ENCODE measurements at places on chromosomes 5 and 9.

- DNase-seq: no peak
Measured at GRCh38 chr5:137273511-137273910, 225.6 kb downstream of the SPOCK1 start.

DNA sequence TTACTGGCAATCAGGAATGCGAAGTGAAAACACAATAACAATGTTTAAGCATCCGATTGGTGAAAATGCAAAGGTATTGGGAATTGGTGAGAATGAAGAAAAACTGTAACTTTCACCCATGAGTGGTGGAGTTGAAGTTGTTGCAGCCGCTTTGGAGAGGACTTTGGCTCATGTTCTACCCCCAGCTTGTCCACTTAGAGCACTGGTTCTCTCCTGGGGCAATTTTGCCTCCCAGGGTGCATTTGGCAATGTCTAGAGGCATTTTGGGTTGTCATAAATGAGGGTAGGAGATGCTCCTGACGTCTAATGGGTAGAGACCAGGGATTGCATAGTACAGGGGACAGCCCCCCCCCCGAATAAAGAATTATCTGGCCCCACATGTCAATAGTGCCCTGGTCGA is 46.2 kb downstream of the ANKRD33B start:
- no peak for DNase-seq

GRCh38 chr5:37831821-37832534 is 7.9 kb downstream of the GDNF start:
- no peak for DNase-seq

- DNase-seq: no peak
Measured at GRCh38 chr9:133629221-133630110, 6.7 kb upstream of the DBH start.

DNA sequence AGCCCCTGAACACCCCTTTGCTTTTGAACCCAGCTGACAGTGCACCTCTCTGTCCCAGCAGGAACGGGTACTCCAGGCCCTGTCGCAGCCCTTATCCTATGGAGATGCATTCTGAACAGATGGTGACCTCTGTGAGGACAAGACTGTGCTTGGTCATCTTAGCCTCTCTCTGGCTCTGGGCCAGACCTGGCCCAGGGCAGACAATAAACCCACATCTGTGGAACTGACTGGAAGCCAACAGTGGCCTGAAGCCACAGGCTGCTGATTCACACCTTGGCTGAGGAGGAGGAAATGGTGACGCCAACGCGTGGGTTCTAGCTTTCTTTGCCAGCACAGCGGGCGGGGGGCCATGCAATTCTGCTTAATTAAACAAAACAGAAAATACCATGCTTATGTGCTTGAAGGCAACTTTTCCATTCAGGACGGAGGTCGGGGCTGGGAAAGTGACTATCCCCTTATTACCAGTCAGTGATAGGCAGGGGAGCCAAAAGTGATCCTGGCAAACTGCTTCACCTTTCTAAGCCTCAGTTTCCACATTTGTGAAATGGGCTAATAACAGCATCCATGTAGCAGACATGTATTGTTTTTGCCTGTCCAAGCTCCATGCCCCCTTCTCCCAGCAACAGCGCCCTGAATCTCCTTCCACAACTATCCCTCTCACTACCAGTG is 10.8 kb downstream of the SH3PXD2B start:
- DNase-seq: no peak

DNA sequence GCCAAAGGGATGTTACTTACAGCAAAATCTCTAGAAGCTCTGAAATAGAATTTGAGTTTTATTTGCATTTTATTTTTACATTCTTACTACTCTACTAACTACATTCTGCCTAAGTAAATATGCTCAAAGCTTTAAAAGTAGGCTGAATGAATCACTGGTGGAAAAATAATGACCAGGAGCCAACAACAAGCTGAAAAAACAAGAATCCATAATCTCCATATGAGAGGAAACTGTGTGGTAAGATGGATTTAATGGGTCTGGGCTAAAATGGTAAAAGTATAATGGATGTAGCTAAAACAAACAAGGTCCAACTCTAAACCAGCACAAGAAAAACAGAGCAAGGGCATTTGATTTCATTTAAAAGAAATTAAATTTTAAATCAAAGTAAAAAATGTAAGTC is 525.8 kb upstream of the FTMT start:
- DNase-seq: no peak

DNA sequence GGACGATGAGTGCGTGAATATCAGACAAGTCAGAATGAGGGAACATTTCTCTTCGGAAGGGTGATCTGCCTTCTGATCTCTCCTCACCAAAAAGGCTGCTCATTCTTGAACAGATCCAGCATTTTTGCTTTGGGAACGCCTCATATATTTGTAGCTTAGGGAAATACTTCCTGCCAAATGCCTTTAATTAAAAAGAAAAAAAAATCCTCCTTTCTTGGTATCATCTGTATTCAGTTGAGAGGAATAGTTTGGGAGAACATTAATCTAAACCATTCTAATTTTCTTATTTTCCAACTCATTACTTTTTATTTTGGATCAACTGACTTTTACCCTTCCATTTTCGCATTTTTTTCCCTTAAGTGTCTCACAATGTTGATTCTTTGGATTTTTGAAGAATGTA is 163.4 kb downstream of the SNX18 start:
- DNase-seq: no peak

GRCh38 chr5:166595274-166595951 is 1696.0 kb upstream of the WWC1 start:
- no peak for DNase-seq

GRCh38 chr5:82986404-82986803 is 90.8 kb downstream of the TMEM167A start:
- DNase-seq: no peak

DNA sequence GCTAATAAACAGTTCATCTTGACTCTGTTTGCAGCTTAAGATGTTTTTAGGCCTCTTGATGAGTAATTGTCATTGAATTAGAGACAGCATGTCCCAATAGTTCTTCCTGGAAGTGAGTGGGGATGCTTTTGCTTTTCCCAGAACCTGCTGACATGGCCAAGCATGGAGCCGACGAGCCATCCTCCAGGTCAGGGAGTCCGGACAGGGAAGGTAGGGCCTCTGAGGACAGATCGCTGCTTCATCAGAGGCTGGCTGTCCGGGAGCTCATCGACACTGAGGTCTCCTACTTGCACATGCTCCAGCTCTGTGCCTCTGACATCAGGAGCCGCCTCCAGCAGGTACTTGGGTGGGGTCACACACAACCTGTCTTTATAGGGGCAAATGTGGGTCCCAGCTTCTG is 16.3 kb downstream of the ARHGEF37 start:
- no peak for DNase-seq

DNA sequence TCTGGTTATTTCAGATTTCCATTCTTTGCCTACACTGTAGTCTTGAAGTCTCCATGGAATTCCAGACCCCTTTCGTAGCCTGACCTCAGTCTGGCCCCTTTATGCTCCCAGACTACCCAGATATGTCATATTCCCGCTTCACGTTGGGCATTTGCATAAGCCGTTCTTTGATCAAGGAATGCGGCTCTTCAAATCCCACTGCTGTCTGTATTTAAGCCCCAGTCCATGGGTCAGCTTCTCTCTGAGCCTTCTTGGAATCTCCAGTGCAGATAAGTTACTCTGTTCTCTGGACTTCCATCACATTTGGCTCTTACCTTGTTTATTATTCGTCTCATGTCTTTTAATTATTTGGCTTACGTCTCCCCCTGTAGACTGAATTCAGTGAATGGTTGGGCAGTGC is 97.4 kb downstream of the PARP8 start:
- DNase-seq: no peak

- DNase-seq: peak; percentile 40
Measured at GRCh38 chr9:121992571-121993212, 100.4 kb downstream of the TTLL11 start.

DNA sequence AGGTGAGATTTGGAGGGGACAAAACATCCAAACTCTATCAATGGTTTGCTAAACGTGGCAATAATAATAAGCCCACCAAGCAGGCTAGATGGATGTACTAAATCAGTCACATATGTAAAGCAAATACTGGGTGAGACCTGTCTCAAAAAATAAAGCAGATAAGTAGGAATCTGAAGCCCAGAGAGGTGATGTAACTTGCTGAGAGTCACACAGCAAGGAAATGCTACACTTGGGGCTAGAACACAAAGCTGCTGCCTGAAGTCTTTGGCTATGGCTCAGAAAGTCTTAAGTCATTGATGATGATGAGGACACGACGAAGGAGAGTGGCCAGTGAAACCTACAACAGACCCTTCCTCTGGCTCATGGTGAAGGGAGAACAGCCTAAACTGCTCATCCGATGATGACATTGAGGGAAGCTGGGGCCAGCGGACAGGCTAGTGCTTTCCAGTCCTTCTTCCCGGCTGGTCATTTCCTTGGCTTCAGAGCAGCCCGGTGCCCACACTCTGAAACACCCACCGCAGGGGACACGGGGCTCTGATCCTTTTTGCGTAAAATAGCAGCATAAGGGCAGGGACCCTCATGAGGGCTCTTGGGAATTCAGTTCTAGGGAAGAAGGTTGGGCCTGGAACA is 14.1 kb downstream of the DUSP1 start:
- DNase-seq: no peak

DNA sequence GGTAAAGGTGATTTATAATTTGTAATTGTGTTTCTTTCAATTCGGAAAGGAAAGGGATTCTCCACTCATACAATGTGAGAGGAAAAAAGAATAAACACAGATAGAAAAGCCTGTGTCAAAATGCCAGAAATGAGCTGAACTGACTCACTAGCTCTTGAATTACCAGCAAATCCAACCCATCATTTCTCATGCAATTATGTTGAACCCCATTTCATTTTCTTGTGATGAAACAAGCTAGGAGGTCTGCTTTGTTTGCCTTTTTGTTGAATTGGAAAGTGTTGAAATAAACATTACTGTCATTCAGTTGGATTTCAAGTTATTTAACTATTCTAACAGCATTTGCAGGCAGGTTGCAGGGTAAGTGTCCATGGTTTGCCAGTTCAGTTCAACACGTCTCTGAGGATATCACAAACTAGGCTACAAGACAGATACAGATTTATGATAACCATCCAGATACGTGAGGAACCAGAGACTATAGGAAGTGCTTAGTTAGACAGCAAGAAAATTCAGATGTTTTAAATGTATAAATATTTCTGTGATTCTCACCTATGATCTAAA is 547.2 kb downstream of the MAT2B start:
- no peak for DNase-seq

DNA sequence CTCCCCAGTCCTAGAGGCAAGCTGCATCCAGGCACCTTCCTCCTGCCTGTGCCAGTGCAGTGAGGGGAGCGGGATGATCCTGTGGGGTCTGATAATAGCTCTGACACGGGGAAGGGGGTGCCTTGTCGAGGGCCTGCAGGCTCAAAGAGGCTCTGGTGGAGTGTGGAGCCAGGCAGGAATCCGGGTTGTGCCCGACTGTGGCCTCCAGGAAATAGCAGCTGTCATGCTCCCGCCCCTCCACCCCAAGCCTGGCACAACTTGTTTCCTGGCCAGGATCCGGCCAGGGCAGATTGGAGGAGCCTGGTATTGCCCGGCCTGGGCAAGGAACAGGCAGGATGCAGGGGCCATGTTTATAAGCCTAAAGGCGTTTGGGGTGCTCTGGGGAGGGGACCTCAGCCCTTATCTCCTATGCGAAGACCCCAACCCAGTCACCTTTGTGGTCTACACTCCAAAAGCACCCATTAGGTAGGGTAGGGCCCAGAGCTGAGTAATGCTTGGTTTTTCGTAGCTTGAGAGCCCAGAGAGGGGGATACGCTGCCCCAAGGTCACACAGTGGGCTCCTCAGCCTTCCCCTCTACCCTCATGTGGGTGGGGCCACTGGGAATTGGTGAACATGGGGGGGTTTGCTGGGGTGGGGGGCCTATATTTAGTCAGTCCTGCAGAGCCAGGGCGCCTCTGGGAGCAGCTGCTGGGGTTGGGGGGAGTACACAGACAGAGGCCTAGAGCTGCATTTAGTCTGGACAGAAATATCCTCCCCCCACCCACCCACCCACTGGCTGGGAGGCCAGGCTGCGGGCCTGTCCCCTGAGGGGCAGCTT is 12.2 kb downstream of the CXXC5 start:
- no peak for DNase-seq

- no peak for DNase-seq
Measured at GRCh38 chr5:65482296-65482735, 596 bp upstream of the ADAMTS6 start.

GRCh38 chr9:98247831-98248657 is 7.4 kb downstream of the TBC1D2 start:
- DNase-seq: no peak

- DNase-seq: no peak
Measured at GRCh38 chr9:104780796-104781395, 17.0 kb downstream of the NIPSNAP3B start.

- DNase-seq: no peak
Measured at GRCh38 chr5:55037046-55037771, 13.2 kb downstream of the GZMK start.

- DNase-seq: peak; percentile 72
Measured at GRCh38 chr5:150350524-150351344, 6.8 kb upstream of the TCOF1 start.

DNA sequence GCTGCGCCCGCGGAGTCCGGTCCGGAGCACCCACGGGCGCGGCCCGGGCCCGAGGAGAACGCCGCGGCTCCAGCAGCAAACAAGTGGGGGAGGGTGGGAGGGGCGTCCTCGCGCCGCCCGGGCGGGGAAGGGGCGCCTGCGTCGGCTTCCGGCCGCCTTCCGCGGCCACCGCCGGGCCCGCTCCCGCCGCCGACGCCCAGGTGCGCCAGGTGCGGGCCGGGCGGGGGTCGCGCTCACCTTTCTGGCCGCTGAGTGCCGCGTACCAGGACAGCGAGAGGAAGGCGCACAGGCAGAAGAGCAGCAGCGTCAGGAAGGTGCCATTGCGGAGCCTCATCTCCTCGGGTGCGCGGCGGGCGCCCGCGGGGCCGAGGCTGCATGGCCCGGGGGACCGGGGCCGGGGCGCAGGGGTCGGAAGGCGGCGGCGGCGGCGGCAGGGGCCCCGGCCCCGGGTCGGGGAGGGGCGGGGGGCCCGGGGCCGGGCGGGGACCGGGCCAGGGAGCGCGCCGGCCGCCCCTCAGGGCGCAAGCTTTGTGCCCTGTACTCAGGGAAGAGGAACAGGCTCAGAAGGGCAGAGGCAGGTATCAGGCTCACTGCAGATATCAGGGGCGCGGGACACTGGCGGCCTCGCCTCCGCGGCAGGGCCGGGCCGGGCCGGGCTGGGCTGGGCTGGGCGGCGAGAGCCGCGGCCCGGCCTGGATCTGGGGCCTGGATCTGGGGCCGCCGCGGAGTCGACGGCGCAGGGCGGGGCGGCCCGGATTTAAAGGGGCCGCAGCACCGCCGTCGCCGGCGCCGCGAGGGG is at the start of gene MGAT4B:
Gene MGAT4B, minus strand, starts transcription at position 617 of the 799 bp plus-strand sequence. Its CDS starts 283 bp downstream, at position 334.
- DNase-seq: peak; percentile 50

DNA sequence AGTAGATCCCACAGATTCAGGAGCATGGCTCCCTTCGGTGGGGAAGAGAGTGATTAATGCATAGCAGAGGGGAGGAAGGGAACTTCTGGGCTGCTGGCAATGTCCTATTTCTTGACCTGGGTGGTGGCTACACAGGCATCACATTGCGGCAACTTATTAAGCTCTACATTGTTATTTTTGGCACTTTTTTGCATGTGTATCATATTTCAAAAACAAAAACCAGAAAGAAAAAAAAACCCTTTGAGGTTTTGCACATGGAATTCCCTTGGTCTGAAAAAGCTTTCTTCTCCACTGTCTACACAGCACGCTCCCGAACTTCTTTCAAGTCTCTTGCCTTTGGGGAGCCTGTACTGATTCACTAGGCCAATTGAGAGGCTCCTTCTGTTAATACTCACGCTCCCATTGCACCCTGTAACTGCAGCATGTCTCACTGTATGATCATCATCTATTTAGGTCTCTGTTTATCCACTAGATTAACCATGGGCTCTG is 25.1 kb downstream of the CEMIP2 start:
- DNase-seq: no peak

All from neural crest cell (in vitro differentiated cells).